ENCODE measurements at places on chromosomes 3 and 15.

DNA sequence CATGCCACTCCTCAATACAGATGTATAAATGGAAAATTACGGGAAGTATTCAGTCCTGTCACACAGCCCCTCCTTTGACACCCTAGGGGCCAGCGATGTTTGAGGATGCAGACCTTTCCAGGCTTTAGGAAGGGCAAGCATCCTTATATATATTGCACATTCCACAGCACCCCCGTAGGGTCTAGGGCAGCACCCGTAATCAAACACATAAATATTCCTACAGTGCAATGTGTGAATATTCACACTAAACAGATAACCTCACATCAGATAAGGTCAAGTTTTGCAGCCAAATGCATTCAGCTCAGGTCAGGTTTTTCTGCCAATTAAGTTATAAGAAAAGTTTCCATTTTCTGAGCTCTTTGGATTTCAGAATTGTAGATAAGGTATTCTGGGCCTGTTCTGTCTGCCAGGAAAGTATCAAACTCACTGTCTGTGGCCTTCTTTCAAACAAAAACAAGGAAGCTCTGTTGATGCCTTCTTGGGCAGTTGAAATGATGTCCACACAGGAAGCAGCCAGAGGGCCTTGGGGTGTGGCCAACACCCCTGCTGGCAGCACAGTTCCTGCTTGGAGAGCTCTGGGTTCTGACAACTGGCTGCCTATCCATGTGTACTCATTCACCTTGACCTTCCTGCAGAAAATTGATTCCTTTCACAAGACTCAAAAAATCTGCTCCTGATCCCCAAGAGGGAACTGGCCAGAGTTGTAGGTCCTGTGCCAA, 427.0 kb downstream of the NTRK3 start:
- no peak for DNase-seq

DNA sequence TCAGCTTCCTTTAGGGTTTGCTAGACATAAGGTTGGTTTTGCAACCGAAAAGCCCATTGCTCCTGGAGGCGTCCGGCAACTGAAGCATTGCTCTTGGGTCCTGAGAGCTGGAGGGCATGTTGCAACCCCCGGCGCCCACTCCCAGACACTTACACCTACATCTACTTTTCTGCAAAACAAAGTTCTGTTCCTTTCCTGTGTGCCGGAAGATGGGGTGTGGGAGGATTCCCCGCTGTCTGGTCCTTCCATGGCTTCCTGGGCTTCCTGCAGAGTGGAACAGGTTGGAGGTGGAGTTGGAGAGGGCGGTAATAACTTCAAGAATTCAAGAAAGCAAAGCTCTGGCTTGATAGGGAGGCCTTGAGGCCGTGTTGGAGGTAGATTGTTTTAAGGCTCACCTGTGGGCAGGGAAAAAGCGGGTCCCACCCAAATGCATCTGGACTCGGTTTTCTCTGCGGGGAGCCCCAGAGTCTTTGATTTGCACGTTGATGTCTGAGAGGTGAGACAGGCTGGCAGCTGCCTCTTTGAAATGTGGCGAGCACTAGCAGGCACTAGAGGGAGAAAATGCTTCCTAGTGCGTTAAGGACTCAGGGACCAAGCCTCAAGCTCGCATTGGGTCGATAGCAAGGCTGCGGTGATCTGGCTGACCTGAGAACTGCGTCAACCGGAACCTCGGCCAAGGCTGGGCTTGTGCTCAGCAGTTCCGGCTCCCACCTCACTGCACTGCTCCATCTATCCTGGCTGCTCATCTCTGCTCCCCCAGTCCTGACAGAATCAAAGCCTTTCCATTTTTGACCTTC, 39.5 kb downstream of the NR2F2 start:
- no peak for DNase-seq

DNA sequence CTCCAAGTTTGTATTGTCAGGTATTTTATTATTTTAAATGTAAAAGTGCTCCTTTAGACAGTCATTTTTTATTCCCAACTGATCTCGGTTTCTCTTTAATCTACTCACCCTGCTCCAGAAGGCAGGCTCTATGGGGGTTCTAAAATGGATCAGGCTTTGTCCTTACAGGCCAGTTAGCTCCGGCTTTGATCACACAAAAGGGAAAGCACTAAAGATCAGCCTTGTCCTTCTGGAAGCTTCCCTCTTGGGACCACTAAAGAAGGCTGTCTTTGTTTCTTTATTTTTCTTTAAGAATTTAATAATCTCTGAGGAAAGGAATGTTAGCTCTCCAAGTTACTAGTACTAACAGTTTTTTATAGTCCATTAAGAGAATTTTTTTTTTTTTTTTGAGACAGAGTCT, 560.5 kb upstream of the ZNF717 start:
- no peak for DNase-seq

- DNase-seq = peak; percentile 69
Measured at GRCh38 chr3:188788621-188789081, 383.1 kb upstream of the TPRG1 start.

DNA sequence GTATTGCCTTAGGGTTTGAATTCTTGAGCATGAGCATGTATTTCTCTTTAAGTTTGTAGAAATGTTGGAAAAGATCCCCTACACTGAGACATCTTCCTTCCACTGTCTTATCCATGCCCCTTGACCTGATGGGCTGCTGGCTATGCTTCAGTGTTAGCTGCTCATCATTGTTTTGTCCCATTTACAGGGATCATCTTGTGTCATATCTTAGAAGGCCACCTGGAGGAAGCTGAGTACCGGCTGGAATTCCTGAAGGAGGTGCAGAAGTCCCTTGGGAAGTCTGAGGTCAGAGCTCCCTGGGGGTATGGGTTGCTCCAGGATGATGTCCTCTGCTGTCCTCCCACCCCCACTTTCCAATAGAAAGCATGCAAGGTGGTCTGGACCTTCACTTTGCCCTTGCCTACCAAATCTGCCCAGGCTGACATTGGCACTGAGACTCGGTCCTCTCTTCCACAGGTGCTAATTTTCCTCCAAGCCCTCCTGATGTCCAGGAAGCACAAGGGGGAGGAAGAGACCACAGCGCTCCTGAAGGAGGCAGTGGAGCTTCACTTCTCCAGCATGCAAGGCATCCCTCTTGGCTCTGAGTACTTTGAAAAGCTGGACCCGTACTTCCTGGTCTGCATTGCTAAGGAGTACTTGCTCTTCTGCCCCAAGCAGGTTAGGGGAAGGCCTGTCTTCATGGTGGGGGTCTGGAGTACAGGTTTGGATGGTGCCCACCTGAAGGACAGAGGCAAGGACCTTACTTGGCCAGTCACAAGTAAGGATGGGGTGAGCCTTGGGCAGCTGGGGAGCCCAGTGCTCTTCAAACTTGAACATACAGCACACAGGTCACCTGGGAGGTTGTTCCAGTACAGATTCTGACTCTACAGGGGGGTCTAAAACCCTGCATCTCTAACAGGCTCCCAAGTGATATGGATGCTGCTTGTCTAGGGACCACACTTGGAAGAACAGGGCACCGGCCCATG, 17.7 kb downstream of the TTC21A start:
- no peak for DNase-seq

DNA sequence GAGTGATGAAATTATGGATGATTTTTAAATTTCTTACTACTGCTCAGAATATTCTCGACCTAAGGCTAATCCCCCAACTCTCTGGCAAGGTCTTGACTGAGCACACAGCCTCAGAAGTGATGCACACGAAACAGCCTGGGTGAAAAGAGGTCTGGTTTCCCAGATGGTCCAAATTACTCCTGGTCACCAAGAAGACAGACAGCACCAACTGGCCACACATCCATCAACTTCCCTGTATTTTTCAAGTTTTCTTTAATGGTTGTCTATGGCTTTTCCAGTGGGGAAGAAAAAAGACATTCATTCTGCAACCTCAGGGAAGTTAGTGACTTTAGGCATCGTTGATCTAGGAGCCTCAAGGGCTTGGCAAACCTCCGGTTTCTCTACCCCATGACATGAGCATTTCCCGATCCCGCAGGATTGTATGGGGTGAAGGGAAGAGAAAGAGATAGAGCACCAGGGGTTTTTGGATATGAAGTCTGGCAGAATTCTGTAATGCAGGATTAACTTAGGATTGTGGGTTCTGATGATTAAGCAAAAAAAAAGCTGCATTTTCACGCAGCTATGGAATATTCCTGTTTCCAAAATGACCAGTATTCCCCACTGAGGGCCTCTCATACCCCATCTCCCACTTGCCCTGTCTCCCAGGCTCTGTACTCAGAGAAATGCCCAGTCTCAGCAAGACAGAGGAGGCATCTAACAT, 62.2 kb downstream of the UMPS start:
- DNase-seq = no peak

DNA sequence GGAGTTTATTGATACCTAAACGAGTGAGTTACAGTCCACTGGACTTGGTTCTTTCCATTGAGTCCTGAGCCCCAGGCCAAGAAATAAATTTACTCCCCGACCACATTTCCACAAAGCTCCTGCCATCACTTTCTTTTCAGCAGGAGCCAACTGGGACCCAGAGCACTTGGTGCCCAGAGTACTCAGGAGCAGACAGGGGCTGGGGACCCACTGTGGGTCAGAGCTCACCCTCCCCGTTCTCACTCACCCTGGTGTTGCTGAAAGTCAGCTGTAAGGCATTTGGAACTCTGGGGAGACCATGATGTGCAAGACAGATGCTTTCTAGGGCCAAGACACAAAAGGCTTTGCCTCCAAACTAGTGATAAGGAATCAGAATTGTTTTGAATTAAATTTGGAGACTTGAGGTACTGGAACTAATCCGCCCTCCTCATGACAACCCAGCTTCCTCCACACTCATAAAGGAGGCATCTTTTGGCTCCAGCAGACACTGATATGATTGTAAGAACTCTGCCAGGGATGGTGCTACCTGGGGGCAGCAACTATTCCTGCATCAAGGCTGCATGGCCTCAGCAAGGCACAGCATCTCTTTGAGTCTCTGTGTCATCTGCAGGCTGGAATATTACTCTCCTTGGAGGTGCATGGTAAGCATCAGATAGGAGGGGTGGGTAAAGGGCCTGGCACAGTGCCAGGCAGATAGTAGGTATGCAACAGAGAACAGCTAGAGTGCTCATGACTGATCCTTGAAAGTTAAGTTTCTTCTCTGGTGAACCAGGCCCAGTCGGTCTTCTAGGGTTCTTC, 7.3 kb upstream of the CAMK1 start:
- no peak for DNase-seq

DNA sequence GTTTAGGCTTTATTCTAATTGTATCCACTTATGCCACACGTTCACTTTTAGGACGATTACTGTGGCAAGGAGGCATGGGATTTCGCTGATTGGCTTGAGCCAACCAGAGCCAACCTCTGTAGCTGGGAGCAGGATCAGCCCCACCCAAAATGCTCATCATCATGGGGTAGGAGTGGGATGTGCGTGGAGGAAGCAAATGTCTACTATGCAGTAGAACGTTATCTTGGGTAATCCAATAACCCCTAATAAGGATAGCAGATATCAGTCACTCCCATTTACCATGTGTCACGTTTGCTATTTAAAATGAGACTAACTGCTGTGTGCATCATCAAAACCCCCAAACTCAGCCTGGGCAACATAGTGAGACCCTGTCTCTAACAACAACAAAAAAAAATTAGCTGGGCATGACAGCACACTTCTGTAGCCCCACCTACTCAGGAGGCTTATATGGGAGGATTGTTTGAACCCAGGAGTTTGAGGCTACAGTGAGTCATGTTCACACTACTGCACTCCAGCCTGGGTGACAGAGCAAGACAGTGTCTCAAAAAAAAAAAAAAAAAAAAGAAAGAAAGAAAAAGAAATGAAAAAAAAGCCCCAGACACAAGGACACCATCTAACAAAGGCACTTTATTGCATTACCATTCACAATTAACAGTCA, 17.8 kb upstream of the ITGB5 start:
- DNase-seq = no peak

DNA sequence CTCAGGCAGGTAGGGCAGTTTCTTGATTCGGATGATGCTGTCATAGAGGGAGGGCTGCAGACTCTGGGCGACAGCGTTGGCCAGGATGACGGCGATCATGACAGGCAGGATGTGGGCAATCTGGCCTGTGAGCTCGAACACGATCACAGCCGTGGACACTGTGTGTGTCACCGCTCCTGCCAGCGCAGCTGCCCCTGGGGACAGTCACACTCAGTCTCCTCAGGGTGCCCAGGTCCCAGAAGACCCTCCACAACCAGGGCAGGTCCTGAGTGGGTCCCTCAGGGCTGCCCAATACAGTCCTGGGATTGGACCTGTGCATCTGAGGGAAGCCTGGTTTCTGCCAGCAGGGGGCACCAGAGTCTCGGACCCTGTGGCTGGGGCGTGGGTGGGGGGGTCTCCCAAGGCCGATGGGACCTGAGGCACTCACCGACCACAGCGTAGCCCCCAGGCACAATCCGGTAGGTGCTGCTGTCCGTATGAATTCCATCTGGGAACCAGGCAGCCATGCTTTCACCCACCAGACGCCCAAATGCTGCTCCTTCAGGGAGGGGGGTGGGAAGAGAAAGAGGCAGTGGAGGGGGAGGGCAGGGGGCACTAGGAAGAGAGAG, 7.2 kb downstream of the CLCN2 start:
- peak; percentile 52 for DNase-seq

DNA sequence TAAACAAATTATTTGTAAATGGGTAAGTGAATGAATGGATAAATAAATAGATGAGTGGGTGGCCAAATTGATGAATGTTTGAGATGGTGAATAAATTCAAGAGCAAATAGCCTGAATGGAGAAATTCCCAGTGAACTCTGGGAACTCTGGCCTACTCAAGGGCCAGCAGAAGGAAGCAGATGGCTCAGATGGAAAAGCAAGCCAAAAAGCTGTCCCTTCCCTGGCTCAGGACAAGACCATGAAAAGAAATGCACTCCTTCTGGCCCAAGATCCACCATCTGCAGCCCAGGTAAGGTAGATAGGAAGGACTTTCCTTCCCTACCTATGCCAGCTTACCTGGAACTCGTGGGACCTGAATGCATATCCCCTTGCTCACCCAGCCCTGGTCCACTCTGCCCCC, 37.6 kb upstream of the CLDN18 start:
- no peak for DNase-seq

GRCh38 chr3:13208706-13209633, 135.7 kb upstream of the IQSEC1 start:
- DNase-seq = no peak

DNA sequence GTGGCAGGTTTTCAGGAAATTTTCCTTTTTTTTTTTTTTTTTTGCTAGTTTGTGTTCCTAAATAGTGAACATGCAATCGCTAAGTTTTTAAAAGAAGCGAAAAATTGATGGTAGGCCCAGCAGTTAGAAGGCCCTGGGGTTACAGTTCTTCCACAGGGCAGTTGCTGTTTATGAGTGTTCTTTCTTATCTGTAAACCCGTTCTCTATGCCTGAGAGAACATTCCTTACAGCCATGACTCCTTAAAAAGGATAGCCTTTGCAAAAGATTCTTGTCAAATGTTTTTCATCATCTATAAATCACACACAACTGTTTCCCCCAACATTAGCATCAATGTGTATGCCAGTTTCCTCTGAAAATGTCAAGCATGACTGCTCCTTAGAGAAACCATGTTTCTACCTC, 23.8 kb upstream of the MYZAP start:
- no peak for DNase-seq

DNA sequence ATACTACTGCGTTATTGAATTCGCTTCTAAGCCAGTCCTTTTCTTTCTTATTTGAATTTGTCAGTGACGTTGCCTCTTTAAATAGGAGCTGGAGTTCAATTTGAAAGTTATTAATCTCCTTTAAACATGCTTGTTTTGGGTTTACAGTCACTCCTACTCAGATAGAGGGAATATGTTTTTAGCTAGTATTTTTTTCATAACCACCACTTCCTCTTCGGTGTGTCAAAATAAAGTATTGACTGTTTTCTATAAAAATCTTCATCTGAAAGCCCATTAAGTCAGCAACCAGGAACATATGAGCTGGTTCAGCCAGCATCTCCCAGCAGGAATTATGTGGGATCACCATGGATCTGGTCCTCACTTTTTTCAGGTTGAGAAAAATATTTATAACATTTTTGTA, 772.9 kb downstream of the DIPK2A start:
- no peak for DNase-seq

All from activated T-cell treated with anti-CD3 and anti-CD28 coated beads for 24 hours (primary cell).